ENCODE measurements at places on chromosomes 12 and 14.

- DNase-seq, result peak; percentile 84
Observed at GRCh38 chr12:14836336-14837210, 6.8 kb downstream of the ART4 start.

DNA sequence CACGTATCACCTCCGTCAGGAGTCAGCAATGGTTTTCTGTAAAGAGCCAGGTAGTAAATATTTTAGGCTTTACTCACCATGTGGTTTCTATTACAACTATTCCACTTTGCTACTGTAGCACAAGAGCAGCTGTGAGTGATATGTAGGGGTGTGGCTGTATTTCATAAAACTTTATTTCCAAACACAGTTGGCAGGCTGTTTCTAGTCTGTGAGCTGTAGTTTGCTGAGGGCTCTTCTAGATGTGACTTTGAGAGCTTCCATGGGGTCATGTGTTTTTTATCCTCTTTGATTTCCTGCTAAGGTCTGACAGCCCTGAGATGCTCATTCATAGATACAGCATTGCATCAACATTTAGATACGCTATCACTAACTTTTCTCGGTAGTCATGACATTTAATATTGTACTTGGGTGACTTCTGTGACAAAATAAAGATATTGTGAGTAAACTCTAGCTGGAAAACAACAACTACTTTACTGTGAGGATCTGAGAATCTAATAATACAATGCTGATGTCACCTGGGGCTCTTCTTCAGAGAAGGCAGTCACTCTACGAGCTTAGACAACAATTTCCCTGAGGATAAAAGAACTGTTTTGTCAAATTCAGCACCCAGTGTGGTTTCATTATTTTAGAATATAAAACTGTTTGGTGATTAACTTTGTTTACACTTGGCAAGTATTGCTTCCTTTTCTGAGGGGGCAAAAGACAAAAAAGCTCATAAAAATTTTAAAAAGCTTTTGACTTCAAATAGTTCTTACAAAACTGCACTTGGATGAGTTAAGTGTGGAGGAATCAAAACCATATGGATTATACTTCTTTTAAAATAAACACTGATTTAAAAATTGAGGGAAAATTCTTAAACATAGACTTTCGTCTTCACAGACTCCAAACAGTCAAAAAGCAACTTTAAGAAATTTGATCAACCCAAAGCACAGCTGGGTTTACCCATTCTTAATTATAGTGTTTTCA is 231.2 kb upstream of the DCN start:
- DNase-seq, result peak; percentile 88

GRCh38 chr12:13102461-13103195 is 839 bp downstream of the GSG1 start:
- DNase-seq, result no peak

DNA sequence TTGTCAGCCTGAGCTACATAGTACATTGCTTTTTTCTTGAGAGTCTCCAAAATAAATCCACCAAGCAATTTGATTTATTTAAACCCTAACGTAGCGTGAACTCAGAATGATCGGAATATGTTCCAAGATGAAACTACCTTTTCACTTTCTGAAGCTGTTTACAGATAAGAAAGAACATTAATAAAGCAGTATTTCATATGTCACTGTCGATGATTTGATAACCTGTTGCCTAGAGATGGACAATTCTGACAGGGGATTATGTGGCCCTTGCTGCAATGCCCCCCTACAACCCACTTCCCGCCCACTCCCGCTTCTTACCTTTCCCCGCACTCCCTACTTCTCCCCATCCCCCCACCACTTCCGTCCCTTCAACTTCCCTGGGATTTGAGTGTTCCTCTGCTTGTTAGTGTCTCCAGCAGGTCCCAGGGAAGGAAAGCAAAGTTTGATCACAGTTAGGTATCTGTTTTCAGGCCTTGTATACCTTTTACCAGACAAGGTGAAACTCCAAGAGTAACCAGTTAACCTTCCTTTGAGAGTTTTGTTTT is 229.2 kb upstream of the HMGA2 start:
- DNase-seq, result no peak

DNA sequence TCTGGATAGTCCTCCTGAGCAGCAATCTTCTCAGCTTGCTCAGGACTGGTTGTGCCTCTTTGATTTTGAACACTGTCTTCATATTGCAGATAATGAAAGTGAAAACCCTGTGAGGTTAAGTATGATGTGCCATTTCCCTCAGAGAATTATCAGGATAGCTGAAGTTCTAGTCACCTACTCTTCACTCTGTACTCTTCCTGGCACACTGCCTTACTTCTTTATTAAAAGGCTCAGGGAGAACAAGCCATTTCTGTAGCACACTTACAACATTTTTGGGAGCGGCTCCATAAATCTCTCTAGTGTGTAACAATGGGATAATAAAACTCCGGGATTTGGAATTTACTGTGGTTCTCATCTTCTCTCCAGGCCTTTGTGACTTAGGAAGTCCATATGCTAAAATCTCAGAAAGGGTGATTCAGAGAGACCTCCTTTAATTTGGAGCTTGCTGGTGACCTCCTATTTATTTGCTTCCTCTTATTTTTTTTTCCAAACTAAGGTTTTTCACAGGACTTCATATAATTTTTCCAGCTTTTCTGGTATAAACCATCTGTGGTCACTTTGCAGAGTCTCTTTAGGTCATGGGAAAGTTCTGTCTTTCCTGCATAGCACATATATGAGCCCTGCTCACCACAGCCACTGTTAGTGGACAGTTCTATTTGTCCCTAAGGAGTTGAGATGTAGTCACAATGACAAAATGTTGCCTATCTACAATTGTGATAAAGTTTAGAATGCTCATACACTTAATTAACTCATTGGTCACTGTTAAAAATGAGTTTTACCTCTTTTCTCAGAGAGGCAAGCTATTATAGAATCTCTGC is 53.5 kb upstream of the LDHB start:
- DNase-seq, result no peak

- peak; percentile 53 for DNase-seq
Observed at GRCh38 chr12:2299206-2299605, 246.4 kb downstream of the CACNA1C start.

GRCh38 chr14:91417120-91417982 is at the start of gene CCDC88C:
TSS of gene CCDC88C (minus strand) at chr14:91417820. CDS start at chr14:91417690, 130 bp downstream.
- peak; percentile 75 for DNase-seq

GRCh38 chr12:70535896-70536374 is 101.3 kb downstream of the PTPRB start:
- DNase-seq, result no peak

GRCh38 chr14:33062476-33062875 is 123.8 kb downstream of the NPAS3 start:
- DNase-seq, result no peak

- DNase-seq, result no peak
Observed at GRCh38 chr14:99592933-99593753, 10.9 kb downstream of the CCDC85C start.

DNA sequence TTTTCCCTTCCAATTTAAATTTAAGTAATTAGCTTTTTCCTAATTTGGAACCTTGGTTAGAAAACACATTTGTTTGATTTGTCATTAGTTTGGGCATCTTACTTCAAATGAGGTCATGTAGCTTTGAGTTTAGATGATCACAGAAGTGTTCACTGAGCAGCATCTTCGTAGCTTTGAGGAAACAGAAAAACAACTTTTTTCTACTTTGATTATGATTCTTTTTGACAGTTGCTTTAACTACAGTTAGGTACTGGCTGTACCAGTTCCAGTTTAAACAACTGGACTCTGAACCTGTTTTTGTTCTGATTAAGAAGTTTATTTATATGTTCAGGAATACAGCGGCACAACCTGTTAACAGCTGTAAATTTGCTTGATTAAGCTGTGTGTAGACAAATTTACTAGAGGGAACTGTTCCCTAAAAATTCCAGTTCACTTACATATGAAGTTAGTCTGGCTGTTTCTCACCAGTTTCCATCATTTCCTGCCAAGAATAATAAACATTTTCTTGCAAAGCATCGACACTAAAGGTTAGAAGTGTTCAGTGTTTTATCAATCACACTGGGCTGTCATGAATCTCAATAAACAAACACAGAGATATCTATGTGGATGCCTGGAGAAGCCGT is 191.9 kb downstream of the RAD51B start:
- DNase-seq, result peak; percentile 4

- DNase-seq, result no peak
Observed at GRCh38 chr14:102764220-102764671, 13.0 kb upstream of the TRAF3 start.

DNA sequence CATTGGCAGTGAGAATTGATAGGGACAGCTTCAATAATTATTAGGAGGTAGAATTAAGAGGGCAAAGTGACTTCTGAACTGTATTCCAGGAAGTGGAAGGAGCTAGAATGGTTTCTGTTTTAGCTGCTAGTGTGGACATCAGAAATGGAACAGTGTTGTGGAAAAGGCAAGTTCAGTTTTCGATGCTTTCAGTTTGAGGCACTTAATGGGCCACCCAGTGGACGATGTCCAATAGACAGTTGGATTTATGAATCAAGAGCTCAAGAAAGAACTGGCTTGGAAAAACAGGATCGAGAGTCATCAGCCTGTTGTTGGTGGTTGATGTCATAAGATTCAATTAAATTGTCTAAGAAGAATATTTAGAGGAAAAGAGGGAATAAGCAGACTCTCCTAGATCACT is 136.3 kb downstream of the DYRK2 start:
- no peak for DNase-seq

- peak; percentile 85 for DNase-seq
Observed at GRCh38 chr12:63989301-63989845, 144.9 kb downstream of the SRGAP1 start.

- DNase-seq, result peak; percentile 65
Observed at GRCh38 chr12:45336762-45337596, 121.1 kb downstream of the ANO6 start.

GRCh38 chr14:75984674-75985073 is 889 bp upstream of the IFT43 start:
- no peak for DNase-seq

- no peak for DNase-seq
Observed at GRCh38 chr14:22884738-22885523, 1.9 kb downstream of the REM2 start.

DNA sequence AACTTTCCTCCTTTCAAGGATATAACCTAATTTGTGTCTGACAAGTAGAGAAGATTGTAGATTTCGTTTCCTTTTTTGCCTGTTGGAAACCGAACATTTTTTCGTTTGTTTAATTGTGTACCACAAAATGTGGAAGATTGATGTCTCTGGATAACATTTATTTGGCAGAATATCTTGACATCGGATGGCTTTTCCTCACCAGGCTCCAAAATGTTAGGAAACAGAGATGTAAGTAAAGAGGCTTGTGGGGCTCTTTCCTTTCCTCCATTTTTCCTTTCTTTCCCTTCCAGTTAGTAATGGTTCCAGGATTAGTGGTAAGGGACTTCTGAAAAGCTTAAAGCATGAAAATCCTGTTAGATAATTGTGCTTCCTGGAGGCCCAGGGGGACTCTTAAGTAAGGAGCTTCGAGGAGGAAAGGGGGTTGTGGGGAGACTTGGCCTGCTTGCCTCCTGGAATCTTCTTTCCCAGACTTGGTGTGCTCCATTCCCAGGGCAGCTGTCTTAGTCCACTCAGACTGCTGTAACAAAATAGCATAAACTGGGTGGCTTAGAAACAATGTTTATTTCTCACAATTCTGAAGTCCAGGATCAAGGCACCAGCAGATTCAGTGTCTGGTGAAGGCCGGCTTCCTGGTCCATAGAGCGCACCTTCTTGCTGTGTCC is 243.1 kb upstream of the PWP1 start:
- DNase-seq, result no peak

DNA sequence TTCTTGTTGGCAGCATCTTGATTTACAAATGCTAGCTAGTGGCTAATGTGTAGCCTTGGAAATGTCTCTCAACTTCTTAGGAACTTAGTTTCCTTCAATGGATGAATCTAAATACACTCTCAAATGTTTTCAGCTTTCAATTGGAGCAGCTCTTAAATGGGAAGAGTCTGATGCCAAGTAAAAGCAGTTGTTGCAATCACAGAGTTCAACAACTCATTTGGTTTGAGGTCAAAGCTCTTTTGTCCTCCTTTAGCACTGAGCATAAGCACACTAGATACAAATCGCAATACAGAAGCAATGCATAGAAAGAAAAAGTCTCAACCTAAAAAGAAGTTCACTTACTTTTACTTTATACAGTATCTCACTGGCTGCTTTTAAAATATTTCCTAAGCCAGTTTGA is 986.1 kb upstream of the FLRT2 start:
- no peak for DNase-seq

DNA sequence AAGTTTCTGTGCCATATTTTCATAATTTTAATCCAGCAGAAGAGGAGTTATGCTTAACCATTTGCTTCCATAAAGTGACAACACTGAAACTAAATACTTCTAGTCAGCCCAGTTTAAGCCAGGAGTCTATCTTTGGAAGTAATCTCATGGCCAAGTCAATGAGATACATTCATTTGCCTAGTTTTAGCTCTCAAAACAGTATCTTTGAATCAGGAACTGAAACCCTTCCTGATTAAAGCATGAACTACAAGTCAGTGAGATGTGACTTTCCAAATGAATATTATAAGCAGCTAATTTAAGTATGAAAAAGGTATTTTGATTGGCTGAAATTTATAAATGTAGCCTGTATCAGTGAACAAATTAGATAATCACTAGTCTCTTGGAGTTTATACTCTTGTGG is 491.5 kb downstream of the SLC6A15 start:
- no peak for DNase-seq

DNA sequence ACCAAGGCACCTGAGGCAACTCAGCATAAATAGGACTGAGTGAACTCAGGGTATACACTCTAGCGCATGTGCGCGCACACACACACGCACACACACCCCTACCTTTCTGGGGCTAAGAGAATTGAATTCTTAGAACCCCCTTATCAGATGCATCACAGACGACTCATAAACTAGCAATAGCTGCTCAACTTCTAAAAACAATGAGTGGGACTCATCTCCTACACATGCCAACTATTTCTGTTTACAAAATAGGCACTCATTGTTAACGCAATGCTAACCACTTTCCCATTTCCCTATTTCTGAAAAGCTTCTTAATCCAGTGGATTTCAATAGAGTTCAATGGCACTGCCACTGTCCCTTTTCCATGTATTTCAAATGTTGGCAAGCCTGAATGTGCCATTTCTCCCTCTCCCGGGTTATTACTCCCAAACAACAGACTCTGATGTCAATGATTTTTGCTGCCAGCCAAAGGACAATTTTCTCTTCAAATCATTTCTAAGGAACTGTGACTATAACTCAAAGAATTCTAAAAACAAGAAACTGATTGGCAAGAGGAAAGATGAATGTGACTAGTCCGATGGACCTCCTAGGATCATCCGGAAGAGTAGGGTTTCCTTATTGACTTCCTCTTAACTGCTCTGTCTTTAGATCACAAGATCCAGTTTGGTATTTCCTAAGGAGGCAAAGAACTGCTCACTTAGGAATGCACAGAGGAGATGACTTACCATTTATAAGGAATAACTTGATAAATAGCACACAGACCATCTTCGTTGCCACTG is 48.8 kb downstream of the SLC38A1 start:
- DNase-seq, result peak; percentile 75

GRCh38 chr12:95439461-95440230 is 34.3 kb upstream of the METAP2 start:
- no peak for DNase-seq

GRCh38 chr14:93332397-93332852 is 411 bp downstream of the BTBD7 start:
- peak; percentile 66 for DNase-seq

GRCh38 chr12:15689751-15690191 is 99.4 kb downstream of the EPS8 start:
- DNase-seq, result peak; percentile 73

Data from kidney tubule cell (primary cell).